ENCODE measurements at places on chromosomes 1 and 21.
A peak's percentile ranks its signal among the peaks of the same experiment; 100 is the strongest.

- no peak for DNase-seq
Observed at GRCh38 chr1:179831852-179832699, 45.5 kb downstream of the TOR1AIP2 start.

- no peak for DNase-seq
Observed at GRCh38 chr1:32361674-32362473, 411 bp downstream of the FAM229A start.

DNA sequence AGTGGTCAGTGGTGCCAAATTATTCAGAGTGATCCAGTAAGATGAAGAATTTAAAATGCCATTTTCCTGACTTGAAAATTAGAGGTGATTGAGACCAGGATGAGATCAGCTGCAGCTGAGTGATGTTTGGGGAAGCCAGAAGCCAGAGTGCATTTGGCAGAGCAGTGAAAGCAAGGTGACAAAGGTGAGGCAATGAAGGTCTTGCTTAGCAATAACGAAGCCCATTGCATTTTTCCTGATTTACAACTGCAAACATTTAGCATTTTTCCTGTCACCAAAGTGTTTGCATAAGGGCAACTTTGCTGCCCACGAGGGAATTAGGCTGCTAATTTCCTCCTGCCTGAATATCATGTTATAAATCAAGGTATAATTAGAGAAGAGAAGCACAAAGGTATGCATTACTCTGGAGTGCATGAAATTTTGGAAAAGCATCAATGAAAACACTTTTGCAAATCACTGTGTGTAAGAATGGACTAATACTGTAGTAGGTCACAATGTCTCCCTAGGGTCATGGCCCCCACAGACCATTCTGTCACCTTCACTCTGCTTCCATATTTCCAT is 188.2 kb upstream of the LYPLAL1 start:
- no peak for DNase-seq

DNA sequence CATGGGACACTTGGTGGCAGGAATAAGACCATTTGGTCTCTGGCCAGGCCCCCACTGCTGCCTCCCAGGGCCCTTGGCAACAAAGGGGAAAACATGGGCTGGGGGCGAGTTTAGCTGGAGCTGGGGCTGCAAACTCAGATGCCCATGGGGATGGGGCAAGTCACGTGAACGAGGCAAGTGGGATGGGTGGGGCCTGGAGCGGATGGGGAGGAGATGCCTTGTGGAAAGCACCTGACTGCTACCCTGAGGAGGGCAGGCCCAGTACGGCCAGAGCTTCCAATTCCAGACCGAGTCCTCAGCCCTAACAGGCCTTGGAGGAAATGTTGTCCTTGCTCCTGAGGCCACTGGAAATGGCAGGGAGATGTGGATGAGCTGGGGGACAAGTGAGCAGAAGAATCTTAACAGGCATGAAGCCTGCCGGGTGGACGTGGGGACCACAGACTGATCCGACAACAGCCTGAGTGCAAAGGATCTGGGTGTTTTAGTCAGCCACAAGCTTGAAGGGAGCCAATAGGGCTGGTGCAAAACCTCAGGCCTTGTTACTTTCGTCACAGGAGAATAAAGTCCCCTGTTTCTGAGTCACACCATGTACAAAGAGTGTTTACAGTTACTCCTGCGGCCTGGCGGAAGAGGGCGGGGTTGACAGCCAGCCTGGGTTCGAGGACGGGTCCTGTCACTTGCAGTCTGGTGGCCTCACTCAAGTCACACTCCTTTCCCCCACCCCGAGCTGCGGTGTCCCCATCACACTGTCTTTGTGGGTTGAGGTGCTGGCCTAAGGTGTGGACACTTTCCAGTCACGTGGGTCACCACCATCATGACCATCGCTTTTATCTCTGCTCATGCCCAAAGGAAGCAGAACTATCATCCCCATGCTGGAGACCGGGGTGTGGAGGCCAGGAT is 19.1 kb downstream of the RUNX3 start:
- no peak for DNase-seq

DNA sequence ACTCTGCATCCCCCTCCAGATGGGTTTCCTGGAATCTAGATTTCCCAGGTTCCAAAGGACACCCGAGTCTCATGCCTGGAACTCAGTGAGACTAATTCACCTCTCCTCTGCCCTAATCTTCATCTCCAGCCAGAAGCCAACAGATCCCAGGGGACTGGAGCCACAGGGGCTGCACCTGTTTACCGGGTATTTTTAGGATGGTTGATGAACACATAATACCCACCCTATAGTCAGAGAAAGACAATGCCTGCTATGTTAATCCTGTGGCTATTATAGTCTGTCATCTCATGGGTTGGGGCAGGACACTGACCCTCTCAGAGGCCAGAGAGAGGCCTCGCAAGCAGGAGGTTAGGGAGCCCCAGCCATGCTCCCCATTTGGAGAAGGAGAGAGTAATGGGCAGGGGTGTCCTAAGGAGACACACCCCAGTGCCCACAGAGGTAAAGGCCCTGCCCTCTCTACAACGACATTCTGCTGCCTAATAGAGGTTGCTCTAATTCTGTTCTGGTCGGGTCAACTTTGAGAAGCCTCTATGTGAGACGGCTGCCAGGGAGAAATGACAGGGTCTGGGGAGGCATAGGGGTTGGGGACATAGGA is 1.0 kb upstream of the TNNI1 start:
- no peak for DNase-seq

DNA sequence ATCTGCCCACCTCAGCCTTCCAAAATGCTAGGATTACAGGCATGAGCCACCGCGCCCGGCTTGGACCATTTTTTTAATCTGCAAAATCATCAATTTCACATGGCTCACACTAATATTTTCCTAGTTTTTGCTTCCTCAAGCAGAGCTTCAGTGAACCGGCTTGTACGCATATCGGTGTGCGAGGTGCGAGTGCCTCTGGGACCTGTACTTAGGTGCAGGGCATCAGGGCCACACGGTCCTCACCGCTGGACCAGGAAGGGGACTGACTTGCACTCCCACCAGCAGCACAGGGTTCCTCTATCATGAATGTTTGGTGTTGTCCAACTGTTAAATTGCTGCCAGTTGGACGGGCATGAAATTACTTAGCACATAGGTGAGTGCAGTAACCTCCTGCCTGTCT is 15.4 kb upstream of the SHE start:
- no peak for DNase-seq

GRCh38 chr1:15956150-15956549 is 19.8 kb downstream of the ZBTB17 start:
- no peak for DNase-seq

- DNase-seq = no peak
Observed at GRCh38 chr1:229841230-229841629, 215.2 kb downstream of the URB2 start.

- no peak for DNase-seq
Observed at GRCh38 chr21:42997053-42997452, 22.7 kb downstream of the PKNOX1 start.

GRCh38 chr1:6822530-6823359 is 37.5 kb downstream of the CAMTA1 start:
- DNase-seq = no peak

GRCh38 chr1:203726417-203726867 is 38.5 kb upstream of the LAX1 start:
- DNase-seq = no peak

GRCh38 chr1:83931658-83932253 is 67.2 kb downstream of the TTLL7 start:
- peak; percentile 25 for DNase-seq

GRCh38 chr21:43306391-43306790 is 120.5 kb downstream of the SIK1 start:
- no peak for DNase-seq

DNA sequence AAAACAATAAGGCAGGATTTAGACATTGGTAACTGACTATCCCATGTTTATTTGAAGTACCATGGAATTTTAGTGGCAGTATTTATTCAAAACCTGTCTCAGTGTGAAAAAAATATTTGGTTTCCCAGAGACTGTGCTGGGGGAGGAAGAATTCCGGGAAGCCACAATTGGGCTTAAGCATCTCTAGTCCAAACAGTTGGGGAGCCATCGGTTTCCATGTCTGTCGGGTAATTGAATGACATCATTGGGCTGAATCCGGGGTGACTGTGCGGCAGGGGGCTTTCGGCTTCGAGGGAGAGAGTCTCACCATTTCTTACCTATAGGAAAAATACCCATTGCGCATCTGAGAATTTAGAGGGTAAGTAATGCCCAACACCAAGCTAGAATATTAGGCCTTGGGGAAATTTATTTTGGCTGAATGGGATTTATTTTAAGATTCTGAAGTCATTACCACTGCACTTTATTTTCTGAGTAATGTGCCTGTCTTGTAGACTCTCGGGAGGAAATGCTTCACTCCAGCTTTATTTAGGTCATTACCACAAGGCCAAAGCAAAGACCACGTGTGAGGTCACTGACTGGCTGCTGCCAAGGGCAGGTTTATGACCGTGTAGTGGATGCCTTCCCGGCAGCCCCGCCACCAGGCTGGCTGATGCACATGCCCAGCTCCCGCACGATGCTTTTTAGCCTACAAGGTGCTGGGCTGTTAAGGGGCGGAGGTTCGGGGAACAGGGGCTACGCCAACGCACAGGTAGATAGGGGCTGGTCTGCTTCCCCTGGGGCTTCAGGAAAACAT is 23.1 kb upstream of the UMODL1 start:
- peak; percentile 52 for DNase-seq

GRCh38 chr1:109794319-109795132 is 30.8 kb upstream of the EPS8L3 start:
- DNase-seq = no peak

- DNase-seq = no peak
Observed at GRCh38 chr1:235504122-235504493, at the start of gene B3GALNT2. TSS of gene B3GALNT2 (minus strand) at chr1:235504452. CDS start at chr1:235504252, 200 bp downstream.

GRCh38 chr1:188641566-188642211 is 1812.9 kb downstream of the PLA2G4A start:
- no peak for DNase-seq

DNA sequence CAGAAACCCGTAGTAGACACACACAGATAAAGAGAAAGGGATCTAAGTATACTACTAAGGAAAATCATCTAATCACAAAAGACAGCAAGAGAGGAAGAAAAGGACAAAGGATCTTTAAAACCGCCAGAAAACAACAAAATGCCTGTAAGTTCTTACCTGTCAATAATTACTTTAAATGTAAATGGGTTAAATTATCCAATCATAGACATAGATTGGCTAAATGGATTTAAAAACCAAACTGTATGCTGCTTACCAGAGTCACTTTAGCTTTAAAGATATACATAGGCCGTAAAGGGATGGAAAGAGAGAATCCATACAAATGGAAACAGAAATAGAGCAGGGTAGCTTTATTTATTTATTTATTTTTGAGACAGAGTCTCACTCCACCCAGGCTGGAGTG is 44.0 kb downstream of the FLVCR1 start:
- DNase-seq = no peak

- no peak for DNase-seq
Observed at GRCh38 chr1:1066403-1067283, 7.5 kb downstream of the RNF223 start.

- DNase-seq = no peak
Observed at GRCh38 chr21:42970946-42971653, 3.3 kb upstream of the PKNOX1 start.

DNA sequence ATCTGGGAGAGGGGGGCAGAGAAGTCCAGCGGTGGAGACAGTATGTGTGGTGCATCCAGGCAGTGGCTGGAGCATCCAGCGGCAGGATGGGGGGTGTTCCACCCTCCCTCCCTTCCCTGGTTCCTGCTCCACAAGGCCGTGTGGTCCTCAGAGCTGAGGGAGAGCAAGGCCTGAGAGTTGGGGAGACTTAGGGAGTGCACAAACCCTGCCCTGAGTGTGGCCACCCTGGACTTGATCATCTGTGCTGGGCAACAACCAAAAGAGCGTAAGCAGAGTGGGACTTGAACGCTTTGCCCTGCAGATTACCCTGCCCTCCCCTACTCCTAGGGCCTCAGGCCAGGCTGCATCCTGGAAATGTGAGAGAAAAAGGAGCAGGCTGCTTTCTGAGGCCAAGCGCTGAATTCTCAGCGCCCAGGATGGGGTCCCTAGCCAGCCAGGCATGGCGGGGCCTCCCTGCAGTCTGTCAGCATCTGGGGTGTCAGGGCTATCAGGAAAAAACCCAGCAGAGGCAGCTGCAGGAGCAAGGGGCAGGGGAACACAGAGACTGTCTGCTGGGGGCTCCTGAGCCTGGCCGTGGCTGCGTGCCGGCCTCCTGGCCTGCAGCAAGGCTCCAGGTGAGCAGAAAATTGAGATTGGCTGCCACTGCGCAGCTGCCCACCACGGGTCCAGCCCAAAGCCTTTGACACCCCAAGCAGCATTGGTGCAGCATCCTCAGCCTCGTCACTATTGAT is 266.2 kb downstream of the NPHP4 start:
- no peak for DNase-seq

GRCh38 chr1:201331166-201331565 is 46.3 kb downstream of the TNNT2 start:
- DNase-seq = no peak

GRCh38 chr1:85030536-85030935 is 17.8 kb downstream of the MCOLN3 start:
- DNase-seq = no peak

DNA sequence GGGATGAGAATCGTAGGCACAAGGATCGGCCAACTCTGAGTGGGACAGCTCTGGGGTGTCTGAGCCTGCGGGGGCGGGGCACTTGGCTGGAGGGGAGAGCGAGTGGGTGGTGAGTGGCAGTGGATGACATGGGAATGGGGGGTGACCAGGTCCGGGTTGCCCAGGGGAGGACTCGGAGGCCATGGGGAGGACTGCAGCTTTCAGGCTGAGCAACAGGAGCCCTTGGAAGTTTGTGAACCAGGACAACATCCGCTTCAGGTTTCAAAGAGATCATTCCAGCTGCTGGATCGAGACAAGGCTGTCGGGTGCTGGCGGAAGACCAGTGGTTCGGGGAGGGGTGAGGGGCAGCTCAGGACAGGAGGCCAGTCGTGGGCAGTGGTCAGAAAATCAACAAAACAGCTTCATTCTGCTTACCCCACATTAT is 124.4 kb upstream of the IRF2BP2 start:
- DNase-seq = no peak

- DNase-seq = no peak
Observed at GRCh38 chr1:225152061-225152460, 222.6 kb downstream of the DNAH14 start.

GRCh38 chr1:41367288-41367642 is 6.0 kb downstream of the FOXO6 start:
- DNase-seq = no peak

GRCh38 chr1:169105434-169106094 is 926 bp upstream of the ATP1B1 start:
- DNase-seq = peak; percentile 47

DNA sequence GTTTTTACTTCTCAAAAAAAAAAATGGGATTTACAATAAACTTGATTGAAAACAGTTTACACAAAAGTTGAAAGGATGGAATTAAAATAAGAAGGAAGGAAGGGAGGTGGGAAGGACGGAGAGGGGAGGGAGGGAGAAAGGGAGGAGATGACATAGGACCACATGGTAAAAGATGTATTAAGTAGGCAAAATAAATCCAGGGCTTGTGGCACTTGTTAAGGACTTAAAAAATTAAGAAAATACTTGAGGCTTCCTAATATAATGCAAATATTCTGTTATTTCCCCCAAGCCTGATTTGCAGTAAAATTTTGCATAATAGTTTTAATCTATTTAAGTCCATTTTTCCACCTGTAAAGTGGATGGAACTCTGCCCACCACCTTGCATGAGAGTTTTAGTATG is 27.5 kb downstream of the SLC30A10 start:
- no peak for DNase-seq

GRCh38 chr1:37509181-37509580 is 5.4 kb downstream of the MEAF6 start:
- no peak for DNase-seq

Data from dermis microvascular lymphatic vessel endothelial cell (primary cell).